ENCODE measurements at places on chromosomes 3 and 15.
A peak's percentile ranks its signal among the peaks of the same experiment; 100 is the strongest.

- no peak for DNase-seq
Measured at GRCh38 chr3:138078096-138078495, 37.3 kb downstream of the DZIP1L start.

DNA sequence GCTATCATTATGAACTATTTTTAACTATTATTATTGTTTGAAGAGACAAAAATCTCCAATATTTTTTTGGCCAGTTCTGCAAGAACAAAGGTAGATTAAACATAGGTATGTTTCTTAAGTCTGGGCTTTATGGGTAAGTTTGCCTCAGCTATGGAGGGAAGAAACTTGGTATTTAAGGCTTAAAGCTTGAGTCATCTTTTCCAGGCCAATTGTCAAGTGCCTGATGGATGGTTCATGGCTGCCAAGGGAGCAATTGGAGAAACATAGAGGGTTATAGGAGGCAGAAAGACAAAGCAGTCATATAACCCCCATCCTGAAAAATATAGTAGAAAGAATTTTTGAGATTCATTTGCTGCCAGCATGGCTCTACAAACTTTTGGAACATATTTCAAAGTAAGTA is 7.2 kb upstream of the STAC start:
- DNase-seq: peak; percentile 40

- no peak for DNase-seq
Measured at GRCh38 chr15:62902821-62903220, 139.7 kb upstream of the TPM1 start.

- DNase-seq: no peak
Measured at GRCh38 chr15:77857419-77857818, 220.1 kb downstream of the TBC1D2B start.

DNA sequence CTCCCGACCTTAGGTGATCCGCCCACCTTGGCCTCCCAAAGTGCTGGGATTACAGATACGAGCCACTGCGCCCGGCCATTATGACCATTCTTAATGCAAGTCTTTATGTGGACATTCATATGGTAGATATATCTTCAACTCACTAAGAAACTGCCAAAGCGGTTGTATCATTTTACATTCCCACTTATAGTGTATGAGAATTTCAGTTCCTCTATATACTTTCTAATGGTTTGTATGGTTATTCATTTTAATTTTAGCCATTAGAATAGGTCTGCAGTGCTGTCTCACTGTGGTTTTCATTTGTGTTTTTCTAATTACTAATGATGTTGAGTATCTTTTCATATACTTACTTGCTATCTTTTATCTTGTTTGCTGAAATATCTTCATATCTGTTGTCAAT is 32.5 kb downstream of the TCF12 start:
- DNase-seq: no peak

GRCh38 chr15:57149196-57149595 is 227.1 kb upstream of the CGNL1 start:
- DNase-seq: no peak

DNA sequence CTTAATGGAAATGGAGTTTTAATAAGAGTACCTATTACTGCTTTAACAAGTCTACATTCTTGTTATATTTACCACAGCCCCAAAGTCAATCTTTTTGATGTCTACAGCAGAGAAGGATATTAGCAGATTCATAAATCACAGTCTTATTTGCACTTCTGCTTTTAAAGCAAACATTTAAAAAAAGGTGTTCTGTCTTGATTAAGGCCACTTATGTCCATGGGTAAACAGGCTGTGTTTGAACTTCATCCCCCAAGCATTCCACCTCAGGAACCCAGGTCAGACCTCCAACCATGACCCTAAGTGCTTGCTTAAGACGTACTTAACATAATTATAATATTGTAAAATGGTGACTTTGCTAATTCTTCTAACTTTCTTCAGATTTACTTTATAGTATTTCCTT is 113.4 kb downstream of the CMSS1 start:
- no peak for DNase-seq

GRCh38 chr3:8416965-8417364 is 84.7 kb upstream of the LMCD1 start:
- DNase-seq: no peak

GRCh38 chr15:71103102-71103676 is 12.1 kb upstream of the THSD4 start:
- DNase-seq: no peak

- no peak for DNase-seq
Measured at GRCh38 chr3:194265996-194266964, 84.8 kb downstream of the CPN2 start.

GRCh38 chr15:74542166-74543042 is 1.4 kb downstream of the ARID3B start:
- no peak for DNase-seq

- no peak for DNase-seq
Measured at GRCh38 chr15:47715856-47716445, 1.4 kb upstream of the SEMA6D start.

- no peak for DNase-seq
Measured at GRCh38 chr3:101253396-101253795, 67.0 kb downstream of the IMPG2 start.

- no peak for DNase-seq
Measured at GRCh38 chr3:94246171-94246570, 183.3 kb downstream of the NSUN3 start.

DNA sequence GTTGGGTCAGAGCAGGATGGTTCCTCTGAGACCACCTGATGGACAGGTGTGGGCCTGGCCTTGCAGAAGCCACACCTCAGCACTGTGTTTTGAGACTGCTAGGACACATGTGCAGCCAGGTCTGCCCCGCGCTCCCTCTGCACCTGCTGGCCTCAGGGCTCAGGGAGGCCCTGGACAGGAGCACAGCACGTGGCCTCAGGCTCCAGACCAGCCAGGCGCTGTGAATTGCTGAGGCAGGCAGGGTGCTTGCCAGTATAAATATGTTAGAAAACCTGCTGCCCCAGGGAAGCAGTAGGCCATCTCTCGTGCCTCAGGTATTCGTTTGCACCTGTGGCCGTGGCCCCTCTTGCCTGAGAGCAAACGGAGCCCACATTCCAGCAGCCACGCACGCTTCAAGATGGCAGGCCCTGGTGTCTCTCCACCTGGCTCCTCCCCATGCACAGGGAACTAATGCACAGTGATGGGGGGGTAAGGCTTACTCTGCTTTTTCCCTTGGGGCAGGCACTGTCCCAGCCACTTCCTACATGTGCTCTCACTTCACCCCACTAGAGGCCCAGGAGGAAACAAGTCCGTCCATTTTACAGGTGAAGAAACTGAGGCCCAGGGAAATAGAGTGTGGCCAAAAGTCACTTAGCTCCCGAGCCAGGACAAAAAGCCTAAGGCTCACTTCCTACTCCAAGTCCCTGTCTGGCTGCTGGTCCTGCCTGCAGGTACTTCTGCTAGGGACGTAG is 20.4 kb downstream of the SEC61A1 start:
- DNase-seq: no peak

DNA sequence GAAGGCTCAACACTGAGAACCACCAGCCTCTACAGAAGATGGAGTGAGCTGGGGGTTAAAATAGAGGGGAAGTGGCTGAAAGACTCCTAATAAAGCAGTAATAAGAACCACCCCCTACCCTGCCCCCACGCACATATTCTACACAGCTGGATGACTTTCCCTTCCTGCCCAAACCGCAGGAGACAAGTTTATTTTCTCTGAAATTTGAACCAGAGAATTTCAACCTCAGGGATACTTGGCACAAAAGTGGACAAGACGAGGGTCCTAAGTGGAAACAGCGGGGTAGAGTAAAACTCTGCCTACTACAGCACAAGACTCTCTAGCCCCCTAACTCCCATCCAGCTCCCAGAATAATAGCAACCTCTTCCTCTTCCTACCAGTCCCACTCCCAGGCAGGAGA is 28.4 kb downstream of the USF3 start:
- no peak for DNase-seq

DNA sequence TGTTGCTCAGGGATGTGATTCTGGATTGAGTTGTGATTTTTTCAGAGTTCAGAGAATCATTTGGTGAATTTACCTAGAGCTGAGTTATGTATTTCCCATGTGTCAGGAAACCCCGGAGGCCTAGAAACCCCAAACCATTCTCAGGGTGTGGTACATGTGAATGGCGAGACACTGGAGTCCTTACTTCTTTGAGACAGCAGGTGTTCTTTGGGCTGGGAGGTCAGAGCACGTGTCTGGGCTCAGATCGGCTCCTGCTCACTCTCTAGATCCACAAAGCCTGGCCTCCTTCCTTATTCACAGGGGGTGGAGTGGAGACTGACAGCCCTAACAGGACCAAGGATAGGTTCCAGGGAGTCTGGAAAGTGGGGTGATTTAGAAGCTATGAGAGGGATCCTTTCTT is 145.8 kb downstream of the CHDH start:
- no peak for DNase-seq

- DNase-seq: no peak
Measured at GRCh38 chr3:179713643-179714090, 60.8 kb downstream of the USP13 start.

DNA sequence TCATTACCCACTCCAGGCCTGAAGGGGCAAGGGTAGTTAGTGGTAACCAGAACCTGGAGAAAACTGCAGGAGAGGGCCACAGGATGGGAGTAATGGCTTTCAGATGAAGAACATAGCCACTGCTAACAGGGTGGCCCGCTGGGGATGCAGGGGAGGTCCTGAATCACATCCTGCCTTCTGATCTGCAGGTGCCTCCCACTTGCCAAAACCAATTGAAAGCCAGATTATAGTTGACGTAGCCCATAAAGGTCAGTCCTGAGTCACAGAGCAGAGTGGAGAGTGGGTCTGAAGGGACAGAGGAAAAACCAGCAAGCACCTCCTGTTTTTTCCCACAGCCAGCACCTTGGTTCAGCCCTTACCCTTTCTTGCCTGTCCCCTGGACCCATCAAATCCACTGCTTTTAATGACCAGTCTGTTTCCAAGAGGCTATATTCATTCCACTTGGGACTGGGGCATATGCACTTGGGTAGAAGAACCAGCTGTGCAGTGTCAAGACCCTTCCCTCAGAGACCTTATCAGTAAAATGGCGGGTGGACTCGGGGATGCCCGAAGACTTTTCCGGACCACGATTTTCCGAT is 646 bp upstream of the SLC35G2 start:
- DNase-seq: peak; percentile 54

GRCh38 chr15:64343841-64344240 is 12.1 kb downstream of the CSNK1G1 start:
- no peak for DNase-seq

DNA sequence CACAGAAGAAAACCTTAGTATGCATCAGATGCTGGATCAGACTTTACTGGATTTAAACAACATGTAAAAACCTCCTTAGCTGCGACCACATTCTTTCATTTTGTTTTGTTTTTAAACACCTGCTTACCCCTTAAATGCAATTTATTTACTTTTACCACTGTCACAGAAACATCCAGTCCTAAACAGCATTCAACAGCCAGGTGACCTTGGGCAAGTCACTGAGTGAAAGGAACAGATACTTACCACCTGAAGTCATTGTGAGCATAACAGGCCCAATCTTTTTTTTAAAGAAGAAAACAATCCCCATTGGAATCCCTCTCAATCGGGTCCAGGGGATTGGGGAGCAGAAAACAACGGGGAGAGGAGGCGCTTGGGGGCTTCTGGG is 390 bp downstream of the STARD5 start:
- no peak for DNase-seq

DNA sequence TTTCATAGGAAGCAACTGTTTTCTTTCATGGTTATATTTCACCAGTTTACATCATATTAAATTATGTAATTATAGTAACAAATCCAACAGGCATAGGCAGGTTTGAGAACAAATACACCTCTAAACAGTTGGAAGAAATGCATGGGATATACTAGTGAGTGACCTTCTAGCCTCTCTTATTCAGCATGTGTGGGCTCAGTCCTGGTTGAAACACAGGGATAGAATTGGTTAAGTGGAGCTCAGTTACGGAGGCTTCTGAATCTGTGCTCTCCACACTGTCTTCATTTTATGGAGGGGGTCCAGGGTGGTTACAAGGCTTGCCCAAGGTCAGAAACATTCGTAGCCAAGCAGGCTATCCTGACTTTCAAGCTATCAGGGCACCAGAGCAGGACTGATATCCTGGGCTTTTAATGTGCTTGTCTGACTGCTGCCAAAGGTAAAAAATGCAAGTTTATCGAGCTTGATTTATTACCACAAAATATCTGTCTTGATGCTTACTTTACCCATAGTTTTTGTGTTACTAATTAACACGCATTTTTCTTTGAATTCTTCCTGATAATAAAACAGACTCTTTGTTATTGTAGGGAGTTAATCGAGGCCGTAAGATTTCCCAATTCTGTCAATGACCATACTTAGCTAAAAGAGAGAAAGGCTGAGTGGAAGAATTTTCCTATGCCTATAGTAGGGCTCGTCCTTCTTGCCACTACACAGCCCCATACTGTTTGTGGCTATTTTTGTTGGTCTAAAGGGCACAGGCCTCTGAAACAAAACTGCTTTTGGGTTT is 89.6 kb downstream of the FILIP1L start:
- DNase-seq: no peak

DNA sequence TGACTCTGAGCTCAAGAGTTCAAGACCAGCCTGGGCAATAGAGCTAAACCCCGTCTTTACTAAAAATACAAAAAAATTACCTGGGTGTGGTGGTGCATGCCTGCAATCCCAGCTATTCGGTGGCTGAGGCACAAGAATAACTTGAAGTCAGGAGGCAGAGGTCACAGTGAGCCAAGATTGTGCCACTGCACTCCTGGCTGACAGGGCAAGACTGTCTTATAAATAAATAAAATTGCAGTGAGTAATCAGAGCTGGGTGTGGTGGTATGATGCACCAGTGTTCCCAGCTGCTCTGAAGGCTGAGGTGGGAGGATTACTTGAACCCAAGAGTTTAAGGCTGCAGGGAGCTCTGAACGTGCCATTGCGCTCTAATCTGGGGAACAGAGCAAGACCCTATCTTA is 55.9 kb upstream of the GCNT3 start:
- DNase-seq: no peak

GRCh38 chr3:155702745-155703591 is 41.9 kb downstream of the PLCH1 start:
- no peak for DNase-seq

DNA sequence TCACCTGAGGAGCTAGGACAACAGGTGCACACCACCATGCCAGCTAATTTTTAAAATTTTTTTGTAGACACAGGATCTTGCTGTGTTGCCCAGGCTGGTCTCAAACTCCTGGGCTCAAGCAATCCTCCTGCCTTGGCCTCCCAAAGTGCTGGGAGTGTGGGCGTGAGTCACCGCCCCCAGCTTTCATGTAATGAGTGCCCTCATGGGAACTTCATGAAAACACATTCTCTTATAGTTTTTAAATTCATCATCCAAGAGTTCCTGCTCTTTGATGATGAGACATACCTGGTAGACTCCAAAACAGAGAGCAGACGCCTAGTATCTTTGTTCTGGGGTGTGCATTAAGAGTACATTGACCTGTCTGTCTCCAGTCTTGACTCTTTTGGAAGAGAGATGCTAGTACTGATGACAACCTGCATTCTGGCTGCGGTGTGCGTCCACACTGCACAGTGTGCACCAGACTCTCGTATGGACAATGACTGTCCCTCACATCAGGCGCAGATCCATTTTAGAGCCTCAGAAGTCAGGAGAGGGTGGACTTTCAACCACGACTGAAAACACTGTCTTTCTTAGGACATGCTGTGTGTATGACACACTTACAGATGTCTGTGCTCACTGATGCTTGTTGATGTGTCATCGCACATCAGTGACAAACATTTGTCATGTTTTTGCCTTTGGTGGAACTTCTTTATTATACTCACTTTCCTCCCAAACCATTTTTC is 2.0 kb downstream of the NRROS start:
- no peak for DNase-seq
